ENCODE measurements at places on chromosomes 4 and X. TPM values are rescaled to one million over a fixed set of nuclear protein-coding genes. Genes with fewer than 3 reads are reported as not detected.

DNA sequence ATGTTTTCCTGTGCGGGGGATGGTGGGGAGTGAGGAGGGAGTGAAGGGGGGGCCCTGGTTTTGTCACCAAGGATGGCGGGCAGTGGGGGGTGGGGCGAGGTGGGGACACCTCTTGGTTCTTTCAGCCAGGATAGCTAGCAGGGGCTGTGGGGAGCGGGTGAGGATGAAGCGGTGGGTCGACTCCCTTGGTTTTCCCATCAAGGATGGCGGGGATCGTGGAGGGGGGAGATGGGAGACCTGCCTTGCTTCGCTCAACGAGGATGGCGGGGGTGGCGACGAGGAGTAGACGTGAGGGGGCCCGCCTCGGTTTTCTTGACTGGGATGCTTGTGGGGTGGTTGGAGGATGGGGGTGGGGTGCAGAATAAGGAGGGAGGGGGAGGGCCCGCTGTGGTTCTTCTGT is 643 bp downstream of the FHL1 start:
- peaks cover 8% of the 10 kb centered on the region for H3K4me1 ChIP-seq
- peak overlapping the region; percentile 78 for H3K4me3 ChIP-seq
- DNase-seq: no peak

DNA sequence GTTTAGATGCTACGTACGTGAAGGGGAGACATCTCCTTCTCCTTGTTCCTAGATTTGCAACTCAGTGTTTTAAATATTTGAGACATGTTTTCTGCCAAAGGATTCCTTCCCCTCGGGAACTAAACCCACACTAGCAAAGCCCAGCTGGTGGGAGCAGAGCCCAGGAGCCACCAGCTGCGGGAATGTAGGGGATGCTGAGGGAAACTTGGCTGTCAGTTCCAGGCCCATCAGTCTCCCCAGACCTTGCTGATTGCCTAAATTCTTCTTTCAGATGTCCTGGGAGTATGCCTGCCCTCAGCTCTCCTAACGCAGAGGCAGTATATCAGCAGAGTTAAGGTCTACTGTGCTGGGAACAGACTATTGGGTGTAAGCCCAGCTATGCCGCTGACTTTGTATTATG is 630.0 kb upstream of the TENM3 start:
- peaks cover 24% of the 10 kb centered on the region for H3K27me3 ChIP-seq
- H3K4me1 ChIP-seq: peaks cover 40% of the 10 kb centered on the region
- no peak overlapping the region for H3K27ac ChIP-seq
- no peak for DNase-seq

DNA sequence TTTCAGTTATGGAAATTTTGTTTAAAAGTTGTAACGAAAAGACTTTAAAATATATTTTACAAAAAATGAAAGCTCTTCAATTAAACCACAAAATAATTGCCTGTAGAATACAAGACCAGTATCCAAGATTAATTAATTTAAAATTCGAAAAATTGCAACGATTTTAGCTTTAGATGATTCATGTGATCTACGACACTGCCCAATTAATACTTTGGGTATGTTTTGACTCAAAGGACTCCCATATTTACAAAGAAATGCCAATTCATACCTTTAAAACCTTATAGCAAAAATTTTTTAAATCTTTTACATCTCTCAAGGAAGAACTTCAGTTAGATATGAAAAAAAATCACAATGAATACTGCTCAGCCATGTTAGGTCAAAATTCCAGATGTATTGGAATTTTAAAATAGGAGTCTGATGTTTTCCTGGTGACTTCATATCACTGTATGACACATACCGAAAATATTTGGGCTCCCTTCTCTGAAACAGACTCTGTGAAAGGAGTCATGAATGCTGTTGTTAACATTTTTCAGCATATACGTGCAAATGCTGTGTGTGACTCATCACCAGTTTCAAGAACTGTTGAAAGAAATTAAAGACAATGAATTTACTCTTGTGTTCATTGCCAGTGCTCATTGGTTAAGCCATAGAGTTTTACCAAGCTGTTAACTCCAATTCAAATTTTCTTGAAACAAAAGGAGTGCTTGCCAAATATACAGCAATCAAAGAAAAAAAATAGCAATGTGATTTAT is 13.8 kb upstream of the SMS start:
- H3K4me3 ChIP-seq: no peak overlapping the region
- peak overlapping the region; percentile 86 for H3K27ac ChIP-seq
- peaks cover 6% of the 10 kb centered on the region for H3K4me1 ChIP-seq
- DNase-seq: no peak

- no peaks in the 10 kb centered on the region for H3K27me3 ChIP-seq
- no peaks in the 10 kb centered on the region for H3K36me3 ChIP-seq
- H3K4me1 ChIP-seq: no peaks in the 10 kb centered on the region
- H3K4me3 ChIP-seq: no peak overlapping the region
Measured at GRCh38 chr4:175833574-175834311, 21.7 kb upstream of the GPM6A start.

DNA sequence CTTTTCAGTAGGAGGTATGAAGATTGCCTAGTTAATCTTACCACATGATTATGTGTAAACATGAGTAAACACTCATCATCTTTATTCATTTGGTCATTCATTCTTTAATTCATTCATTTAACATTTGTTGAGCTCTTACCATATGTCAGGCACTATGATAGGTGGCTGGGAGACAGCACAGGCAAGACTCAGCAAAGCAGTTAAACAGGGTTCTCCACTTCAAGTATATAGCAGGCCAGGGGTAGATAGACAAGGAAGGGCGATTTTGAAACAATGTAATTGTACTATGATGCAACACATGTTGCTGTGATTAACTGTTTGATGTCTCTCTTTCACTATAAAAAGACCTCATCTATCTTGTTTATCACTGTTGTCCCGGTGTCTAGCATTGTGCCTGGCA is 84.3 kb upstream of the GPR101 start:
- H3K4me3 ChIP-seq: no peak overlapping the region
- no peaks in the 10 kb centered on the region for H3K27me3 ChIP-seq
- H3K27ac ChIP-seq: no peak overlapping the region
- no peaks in the 10 kb centered on the region for H3K4me1 ChIP-seq

GRCh38 chr4:153929675-153930074 is 140.8 kb upstream of the SFRP2 start:
- peaks cover 15% of the 10 kb centered on the region for H3K4me1 ChIP-seq
- no peaks in the 10 kb centered on the region for H3K36me3 ChIP-seq
- no peak overlapping the region for H3K27ac ChIP-seq
- DNase-seq: no peak

DNA sequence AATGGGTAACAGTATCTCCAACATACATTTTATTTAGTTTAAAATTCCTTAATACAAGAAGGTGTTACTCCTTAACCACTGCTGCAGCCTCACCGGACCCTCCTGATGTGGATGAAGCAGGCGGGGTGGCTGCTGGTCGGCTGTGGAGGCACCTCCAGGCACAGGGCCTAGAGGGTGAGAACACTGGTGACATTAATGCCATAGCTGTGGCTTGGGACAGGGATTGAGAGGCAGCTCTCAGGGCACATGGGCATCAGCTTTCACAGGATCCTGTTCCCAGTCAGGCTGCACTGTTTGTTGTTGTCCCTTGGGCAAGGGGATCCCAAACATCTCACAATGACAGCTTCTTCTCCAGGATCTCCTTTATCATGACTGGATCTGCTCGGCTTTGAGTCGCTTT is 90.0 kb downstream of the GATB start:
- H3K36me3 ChIP-seq: no peaks in the 10 kb centered on the region
- no peak for DNase-seq
- no peak overlapping the region for H3K4me3 ChIP-seq
- H3K27ac ChIP-seq: no peak overlapping the region
- H3K27me3 ChIP-seq: no peaks in the 10 kb centered on the region
- peaks cover 30% of the 10 kb centered on the region for H3K4me1 ChIP-seq

GRCh38 chr4:184059099-184059498 is 154.0 kb downstream of the STOX2 start:
- H3K36me3 ChIP-seq: no peaks in the 10 kb centered on the region
- no peak for DNase-seq
- no peak overlapping the region for H3K27ac ChIP-seq
- H3K4me1 ChIP-seq: no peaks in the 10 kb centered on the region
- no peaks in the 10 kb centered on the region for H3K27me3 ChIP-seq
- H3K4me3 ChIP-seq: no peak overlapping the region

GRCh38 chrX:77446029-77446585 is 1.1 kb upstream of the FGF16 start:
- peak overlapping the region; percentile 80 for H3K4me3 ChIP-seq
- DNase-seq: no peak
- H3K27me3 ChIP-seq: peaks cover 54% of the 10 kb centered on the region
- no peaks in the 10 kb centered on the region for H3K4me1 ChIP-seq
- no peak overlapping the region for H3K27ac ChIP-seq

The ZBTB49 gene
- total RNA-seq: 9.7 TPM

Data from type B pancreatic cell (in vitro differentiated cells).